Aorta (tissue), 5 donors: ENCODE measurements at places on chromosomes 1 and 21. TPM values are rescaled to one million over a fixed set of nuclear protein-coding genes. Genes with fewer than 3 reads are reported as not detected.
A peak's percentile ranks its signal among the peaks of the same experiment; 100 is the strongest.

DNA sequence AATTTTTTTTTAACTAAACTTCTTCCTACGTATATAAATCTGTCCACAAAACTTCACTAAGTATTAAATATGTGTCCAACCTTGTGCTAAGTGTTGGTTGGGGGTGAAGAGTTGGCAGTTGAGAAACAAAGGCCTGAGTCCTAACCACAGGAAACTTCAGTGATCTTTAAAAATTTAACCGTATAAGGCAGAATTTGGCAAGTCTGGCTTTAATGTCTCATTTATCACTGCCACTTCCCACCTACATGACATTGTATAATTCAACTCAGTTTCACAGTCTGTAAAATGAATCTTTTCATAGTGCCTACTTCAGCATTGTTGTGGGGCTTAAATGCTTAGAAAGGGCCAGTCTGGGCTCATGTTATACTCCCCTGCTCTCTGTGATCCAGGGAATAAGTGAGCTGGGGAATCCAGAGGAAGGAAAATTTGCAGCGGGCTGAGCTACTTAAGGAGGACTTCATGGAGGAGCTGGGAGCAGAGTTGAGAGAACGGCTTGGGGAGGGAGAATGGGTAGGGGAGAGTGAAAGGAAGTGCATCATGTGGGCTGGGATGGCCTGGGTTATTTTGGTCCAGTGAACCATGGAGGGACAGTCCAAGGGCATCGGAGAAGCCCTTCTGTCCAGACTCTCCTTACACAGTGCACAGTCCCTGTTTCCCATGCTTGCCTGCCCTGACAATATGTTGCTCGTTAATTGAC lies 14.5 kb downstream of the IFNAR2 start:
- no peaks in the 10 kb centered on the region for H3K27me3 ChIP-seq
- H3K36me3 ChIP-seq, result peaks cover 9% of the 10 kb centered on the region
- H3K27ac ChIP-seq, result no peak overlapping the region
- no peak overlapping the region for H3K4me3 ChIP-seq

GRCh38 chr1:116498789-116499628 lies 71.8 kb downstream of the CD58 start:
- H3K4me1 ChIP-seq, result no peaks in the 10 kb centered on the region
- H3K4me3 ChIP-seq, result no peak overlapping the region
- no peak overlapping the region for H3K27ac ChIP-seq

DNA sequence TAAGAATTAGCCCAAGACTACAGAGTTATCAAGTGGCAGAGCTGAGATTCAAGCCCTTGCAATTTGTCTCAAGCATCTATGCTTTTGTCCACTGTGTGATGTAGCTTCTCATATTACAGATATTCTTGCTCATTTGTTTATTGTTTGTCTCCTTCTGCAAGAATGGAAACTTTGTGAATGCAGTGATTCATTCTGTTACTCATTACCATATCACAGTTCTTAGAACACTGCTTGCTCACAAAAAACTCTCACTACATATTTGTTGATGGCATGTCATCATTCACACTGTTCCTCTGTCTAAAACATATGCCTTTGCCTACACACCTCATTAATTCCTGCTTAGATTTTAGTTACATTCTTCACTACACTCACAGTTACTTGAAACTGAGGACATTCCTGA lies 1198.9 kb downstream of the PLA2G4A start:
- no peak for DNase-seq
- no peak overlapping the region for H3K4me3 ChIP-seq
- H3K36me3 ChIP-seq, result no peaks in the 10 kb centered on the region
- H3K27me3 ChIP-seq, result no peaks in the 10 kb centered on the region
- H3K27ac ChIP-seq, result no peak overlapping the region

DNA sequence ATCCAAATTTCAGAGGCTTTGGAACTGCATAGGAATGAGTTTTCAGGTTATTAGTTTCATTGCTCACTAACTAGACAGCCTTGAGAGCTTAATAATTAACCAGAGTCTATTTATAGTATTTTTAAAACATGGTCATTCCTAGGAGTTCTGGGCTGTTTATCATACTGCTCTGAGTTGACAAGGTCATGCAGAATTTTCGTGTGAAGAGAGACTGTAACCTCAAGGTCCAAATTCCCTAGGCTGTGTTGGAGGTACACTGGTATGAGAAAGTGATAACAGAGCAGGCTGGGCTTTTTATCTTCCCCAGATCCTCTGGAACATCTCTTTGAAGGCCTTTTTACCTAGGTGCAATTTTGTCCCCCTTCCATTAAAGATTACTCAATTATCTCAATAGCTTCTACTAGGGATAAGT lies 736.3 kb downstream of the LTN1 start:
- no peak overlapping the region for H3K4me3 ChIP-seq
- no peak overlapping the region for H3K27ac ChIP-seq
- no peak for DNase-seq
- H3K27me3 ChIP-seq, result no peaks in the 10 kb centered on the region
- no peaks in the 10 kb centered on the region for H3K36me3 ChIP-seq

DNA sequence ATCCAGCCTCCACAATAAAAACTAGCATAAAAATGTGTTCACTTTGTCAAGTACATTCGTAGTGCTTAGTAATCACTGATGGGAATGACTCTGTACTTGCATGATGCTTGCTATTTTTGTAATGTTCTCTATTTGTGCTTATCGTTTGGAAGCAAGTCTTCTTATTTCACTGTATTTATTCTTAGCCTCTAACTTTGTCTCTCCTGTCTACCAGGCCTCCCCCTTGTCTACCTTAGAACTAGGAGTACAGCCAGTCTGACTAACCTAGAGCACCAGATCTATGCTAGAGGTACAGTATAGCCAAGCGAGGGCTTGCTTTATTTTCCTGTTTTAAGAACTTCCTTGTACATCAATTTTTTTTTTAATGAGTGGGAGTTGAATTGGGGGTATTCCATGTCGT lies 108.2 kb downstream of the VPS13D start:
- no peaks in the 10 kb centered on the region for H3K27me3 ChIP-seq
- no peak overlapping the region for H3K4me3 ChIP-seq
- peaks cover 2% of the 10 kb centered on the region for H3K4me1 ChIP-seq
- H3K36me3 ChIP-seq, result peaks cover 2% of the 10 kb centered on the region
- H3K27ac ChIP-seq, result peak overlapping the region; percentile 28
- no peak for DNase-seq

DNA sequence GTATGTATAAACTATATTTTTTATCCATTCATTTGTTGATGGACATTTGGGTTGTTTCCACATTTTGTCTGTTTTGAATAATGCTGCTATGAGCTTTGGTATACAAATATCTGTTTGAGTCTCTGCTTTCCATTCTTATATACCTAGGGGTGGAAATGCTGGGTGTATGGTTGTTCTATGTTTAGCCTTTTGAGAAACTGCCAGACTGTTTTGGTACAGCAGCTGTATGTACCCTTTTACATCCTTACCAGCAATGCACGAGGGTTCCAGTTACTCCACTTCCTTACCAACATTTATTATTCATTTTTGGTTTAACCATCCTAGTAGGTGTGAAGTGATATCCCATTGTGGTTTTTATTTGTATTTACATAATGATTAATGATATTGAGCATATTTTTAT lies 13.9 kb downstream of the RASAL2 start:
- no peaks in the 10 kb centered on the region for H3K36me3 ChIP-seq
- DNase-seq, result no peak
- H3K4me3 ChIP-seq, result no peak overlapping the region
- no peak overlapping the region for H3K27ac ChIP-seq

Gene TNFRSF9
- 0.36 TPM for total RNA-seq

Gene USH2A
- not detected for total RNA-seq

Gene S100A9
- 131 TPM for total RNA-seq

Gene C4BPA
- 0.33 TPM for total RNA-seq
